Placental pericyte (primary cell): ENCODE measurements at places on chromosomes 1 and 21. TPM values are rescaled to one million over a fixed set of nuclear protein-coding genes. Genes with fewer than 3 reads are reported as not detected.

ANXA9 gene
- under 0.01 and 0.22 TPM in 2 replicates for total RNA-seq

C1orf52 gene
- total RNA-seq: 10.9 and 20.1 TPM in 2 replicates

SGIP1 gene
- 53.4 and 108 TPM in 2 replicates for total RNA-seq

IL22RA1 gene
- under 0.01 TPM in 1 of 2 replicates, not detected in the other for total RNA-seq

C1orf87 gene
- total RNA-seq: not detected in 2 replicates

KLHL20 gene
- total RNA-seq: 23.2 and 30.6 TPM in 2 replicates

S100A9 gene
- not detected in 2 replicates for total RNA-seq
